Fibroblast of skin of scalp (primary cell): ENCODE measurements at places on chromosomes 7 and 10.

- DNase-seq: no peak
These were observed 88.3 kb upstream of the PIK3CG start for GRCh38 chr7:106776618-106777347.

GRCh38 chr7:129066290-129067131 is 11.6 kb upstream of the TNPO3 start:
- DNase-seq: peak; percentile 85

GRCh38 chr7:21407796-21408480 is 19.9 kb upstream of the SP4 start:
- no peak for DNase-seq

DNA sequence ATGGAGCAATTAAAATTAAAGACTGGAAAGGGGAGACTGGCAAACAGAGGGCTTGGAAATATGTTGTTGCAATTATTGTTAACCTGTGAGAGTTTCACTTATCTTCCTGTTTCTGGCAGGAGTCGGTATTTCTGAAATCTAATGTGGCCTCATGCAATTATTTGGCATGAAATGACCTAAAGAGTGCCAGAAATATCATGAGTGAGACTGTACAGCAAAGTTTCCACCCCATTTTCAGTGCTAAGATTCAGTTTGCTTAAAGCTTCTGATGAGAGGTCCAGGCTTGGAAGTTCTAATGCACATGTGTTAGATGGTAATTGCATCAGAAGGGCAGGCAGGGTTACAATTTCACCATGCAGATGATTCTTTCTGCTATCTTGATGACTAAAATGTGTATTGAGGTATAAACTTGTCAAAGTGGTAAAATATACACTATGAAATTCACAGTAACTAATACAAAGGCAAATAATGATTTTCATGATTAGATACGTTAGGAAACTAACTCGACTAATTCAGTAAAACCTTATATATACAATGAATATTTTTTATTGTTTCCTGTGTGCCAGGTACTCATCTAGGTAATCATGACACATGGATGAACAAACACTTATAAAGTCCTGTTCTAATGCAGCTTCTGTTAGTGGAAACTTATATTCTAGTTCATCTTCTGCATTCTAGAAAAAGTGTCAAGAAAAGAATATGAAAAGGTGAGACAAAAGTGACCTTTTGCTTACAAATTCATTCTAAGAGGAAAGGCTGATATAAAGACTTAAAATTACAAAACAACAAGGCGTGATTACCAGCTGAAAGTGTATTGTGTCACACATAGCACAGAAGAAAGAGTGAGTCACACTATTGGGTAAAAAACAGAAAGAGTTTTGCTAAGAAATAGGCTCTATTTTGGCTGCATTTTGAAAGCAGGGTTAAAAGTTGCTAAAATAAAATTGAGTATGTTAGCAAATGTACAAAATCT is 533.4 kb upstream of the SEMA3D start:
- DNase-seq: peak; percentile 63

DNA sequence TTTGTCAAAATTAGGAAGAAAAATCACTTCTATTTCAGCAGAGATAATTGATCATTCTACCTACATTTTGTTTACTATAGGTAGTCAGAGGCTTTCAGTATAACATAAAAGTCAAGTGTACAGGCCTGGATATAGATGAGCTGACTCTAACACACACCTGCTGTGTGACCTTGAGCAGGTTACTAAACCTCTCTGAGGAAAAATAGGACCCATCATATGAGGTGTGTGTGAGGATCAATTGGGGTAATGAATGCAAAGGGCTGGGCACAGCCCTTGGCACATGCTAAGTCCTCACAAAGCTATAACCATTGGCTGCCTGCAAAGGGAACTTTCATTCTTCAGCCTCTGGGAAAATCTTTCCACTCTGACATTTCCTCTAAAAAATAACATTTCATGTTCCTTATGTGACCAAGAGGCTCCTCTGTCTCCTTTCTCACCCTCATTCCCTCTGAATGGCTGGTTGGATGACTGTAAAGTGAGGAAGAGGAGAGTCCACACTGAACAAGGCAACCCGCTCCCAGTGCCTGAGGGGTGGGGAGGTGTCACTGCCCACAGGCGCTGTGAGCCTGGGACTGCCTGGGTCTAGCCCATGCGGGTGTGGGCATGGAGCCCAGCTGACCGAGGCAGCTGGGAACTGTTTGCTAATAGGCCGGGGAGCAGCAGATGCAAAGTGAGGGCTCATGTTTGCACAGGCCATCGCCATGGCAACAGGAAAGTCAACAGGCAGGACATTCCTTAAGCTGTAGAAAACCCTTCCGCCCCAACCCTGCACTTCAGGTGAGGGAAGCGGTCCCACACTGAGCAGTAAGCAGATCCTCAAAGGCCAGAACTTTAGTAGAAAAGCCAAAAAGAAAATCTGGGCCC is 36.8 kb downstream of the MYOF start:
- peak; percentile 91 for DNase-seq
